Camera-type eye (tissue), 1 donor: ENCODE measurements at places on chromosomes 7 and 10. TPM values are rescaled to one million over a fixed set of nuclear protein-coding genes. Genes with fewer than 3 reads are reported as not detected.

OR2A2 gene
- not detected for total RNA-seq

EVX1 gene
- not detected for total RNA-seq

GSDME gene
- 24.6 TPM for total RNA-seq

TM9SF3 gene
- 121 TPM for total RNA-seq

ZNF273 gene
- total RNA-seq: 17.6 TPM

TLX1 gene
- total RNA-seq: not detected

XPNPEP1 gene
- 100 TPM for total RNA-seq

TEX36 gene
- not detected for total RNA-seq

UBE2D1 gene
- 39.6 TPM for total RNA-seq

BMPER gene
- 10.6 TPM for total RNA-seq

FAM13C gene
- 39.7 TPM for total RNA-seq

PHYH gene
- total RNA-seq: 29.1 TPM

MRC1 gene
- 9.5 TPM for total RNA-seq
